Spinal cord (tissue), 10 donors: ENCODE measurements at places on chromosomes 7 and 10.

- no peak for DNase-seq
These were observed 183.1 kb upstream of the PRSS58 start for GRCh38 chr7:142440906-142441411.

DNA sequence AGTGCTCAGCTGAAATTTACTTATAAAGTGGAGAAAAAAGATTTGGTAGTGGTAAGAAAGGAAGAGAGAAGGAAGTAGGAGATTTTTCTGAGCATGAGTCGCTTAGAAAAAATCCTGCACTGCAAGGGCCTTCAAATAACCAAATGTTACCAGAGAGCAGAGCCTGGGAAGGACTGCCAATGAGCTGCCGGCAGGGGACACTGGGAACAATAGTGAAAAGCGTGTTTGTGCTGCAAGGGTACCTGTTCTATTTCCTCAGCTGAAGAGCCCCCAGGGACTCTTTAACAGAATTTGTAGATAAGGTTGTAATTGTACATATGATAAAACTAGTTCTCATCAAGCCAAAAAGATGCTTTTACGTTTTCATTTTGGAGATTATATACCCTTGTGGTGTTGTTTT, 696.3 kb upstream of the C7orf33 start:
- no peak for DNase-seq

- DNase-seq, result no peak
These were observed 19.5 kb downstream of the HYAL4 start for GRCh38 chr7:123864436-123864835.

DNA sequence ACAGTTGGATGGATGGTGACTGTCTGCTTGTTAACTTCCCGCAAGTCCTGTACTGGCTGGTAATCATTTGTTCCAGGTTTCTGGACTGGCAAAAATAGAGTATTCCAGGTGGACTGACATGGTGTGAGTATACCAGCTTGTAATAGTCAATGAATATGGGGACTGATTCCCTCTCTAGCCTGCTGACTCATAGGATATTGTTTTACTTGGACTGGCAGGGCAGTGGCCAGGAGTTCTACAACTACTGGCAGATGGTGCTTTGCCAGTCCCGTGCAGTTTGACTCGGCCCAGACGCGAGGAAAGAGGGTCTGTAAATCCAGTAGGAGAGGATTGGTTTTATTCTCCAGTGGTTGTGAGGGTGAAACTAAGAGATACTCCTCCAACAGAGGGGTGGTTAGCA, 78.0 kb downstream of the PRR15 start:
- DNase-seq, result no peak

DNA sequence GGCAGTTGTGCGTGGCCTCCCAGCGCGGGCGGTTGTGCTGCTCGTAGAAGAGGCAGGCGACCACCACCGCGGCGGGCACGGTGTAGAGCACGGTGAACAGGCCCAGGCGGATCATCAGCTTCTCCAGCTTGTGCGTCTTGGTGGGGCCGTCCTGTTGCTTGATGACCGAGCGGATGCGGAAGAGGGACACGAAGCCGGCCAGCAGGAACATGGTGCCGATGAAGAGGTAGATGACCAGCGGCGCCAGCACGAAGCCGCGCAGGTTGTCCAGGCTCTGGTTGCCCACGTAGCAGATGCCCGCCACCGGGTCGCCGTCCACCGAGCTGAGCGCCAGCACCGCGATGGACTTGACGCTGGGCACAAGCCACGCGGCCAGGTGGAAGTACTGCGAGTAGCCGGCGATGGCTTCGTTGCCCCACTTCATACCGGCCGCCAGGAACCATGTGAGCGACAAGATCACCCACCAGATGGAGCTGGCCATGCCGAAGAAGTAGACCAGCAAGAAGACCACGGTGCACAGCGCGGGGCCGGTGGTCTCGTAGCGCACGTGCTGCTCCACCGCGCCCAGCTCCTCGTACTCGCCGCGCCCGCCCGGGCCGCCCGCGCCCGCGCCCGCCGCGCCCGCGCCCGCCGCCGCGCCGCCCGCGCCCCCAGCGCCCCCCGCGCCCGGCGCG, 2.2 kb downstream of the FZD8 start:
- DNase-seq, result peak; percentile 63

DNA sequence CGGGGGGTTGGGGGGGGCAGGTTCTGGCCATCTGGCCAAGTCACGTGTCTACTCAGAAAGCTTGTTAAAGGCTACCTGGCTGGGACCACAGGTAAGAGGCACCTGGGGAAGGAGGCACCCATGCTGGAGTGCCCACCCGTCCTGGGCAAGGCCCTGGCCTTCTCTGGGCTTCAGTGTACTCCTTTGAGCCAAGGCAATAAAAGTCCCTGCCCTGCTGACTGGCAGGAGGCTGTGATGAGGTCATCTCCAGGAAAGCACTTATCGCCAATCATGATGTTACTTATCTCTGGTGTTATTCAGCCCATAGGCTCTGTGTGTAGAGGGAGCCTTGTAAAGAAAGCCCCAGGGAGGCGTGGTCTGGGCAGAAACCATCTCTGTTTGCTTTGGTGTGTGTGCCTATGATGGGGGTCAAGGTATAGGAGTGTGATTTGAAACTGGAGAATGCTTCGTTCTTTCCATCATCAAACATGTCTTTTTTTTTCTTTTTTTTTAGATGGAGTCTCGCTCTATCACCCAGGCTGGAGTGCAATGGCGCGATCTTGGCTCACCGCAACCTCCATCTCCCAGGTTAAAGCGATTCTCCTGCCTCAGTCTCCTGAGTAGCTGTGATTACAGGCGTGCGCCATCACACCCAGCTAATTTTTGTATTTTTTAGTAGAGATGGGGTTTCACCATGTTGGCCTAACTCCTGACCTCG, 2.5 kb upstream of the CLDN4 start:
- DNase-seq, result no peak
